ENCODE measurements at places on chromosomes 7 and 10. TPM values are rescaled to one million over a fixed set of nuclear protein-coding genes. Genes with fewer than 3 reads are reported as not detected.

Gene OR2A7
- 3.8 TPM for total RNA-seq

GRCh38 chr7:116955801-116956476 is 2.6 kb downstream of the ST7 start:
- H3K27me3 ChIP-seq, result no peaks in the 10 kb centered on the region
- H3K36me3 ChIP-seq, result no peaks in the 10 kb centered on the region
- no peak overlapping the region for H3K4me3 ChIP-seq
- no peak overlapping the region for H3K27ac ChIP-seq
- H3K4me1 ChIP-seq, result peaks cover 3% of the 10 kb centered on the region
- DNase-seq, result no peak

DNA sequence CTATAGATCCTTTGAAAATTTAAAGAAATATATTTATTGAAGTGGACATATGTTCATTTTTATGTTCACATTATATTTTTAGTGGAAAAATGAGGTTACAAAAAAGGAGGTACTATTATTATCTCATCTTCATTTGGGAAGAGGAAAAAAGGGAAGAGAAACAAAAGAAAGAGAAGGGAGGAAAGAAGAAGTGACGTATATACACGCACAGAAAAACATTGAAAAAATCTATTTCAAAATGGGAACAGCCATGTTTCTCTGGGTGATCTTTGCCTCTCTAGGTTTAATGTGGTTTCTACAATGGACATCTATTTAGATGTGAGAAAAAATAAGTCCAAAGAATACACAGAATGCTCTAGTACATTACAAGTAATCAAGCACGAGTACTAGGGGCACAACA is 14.8 kb downstream of the ANK3 start:
- no peak overlapping the region for H3K4me3 ChIP-seq
- H3K27ac ChIP-seq, result no peak overlapping the region
- no peaks in the 10 kb centered on the region for H3K4me1 ChIP-seq
- no peaks in the 10 kb centered on the region for H3K27me3 ChIP-seq
- no peak for DNase-seq

DNA sequence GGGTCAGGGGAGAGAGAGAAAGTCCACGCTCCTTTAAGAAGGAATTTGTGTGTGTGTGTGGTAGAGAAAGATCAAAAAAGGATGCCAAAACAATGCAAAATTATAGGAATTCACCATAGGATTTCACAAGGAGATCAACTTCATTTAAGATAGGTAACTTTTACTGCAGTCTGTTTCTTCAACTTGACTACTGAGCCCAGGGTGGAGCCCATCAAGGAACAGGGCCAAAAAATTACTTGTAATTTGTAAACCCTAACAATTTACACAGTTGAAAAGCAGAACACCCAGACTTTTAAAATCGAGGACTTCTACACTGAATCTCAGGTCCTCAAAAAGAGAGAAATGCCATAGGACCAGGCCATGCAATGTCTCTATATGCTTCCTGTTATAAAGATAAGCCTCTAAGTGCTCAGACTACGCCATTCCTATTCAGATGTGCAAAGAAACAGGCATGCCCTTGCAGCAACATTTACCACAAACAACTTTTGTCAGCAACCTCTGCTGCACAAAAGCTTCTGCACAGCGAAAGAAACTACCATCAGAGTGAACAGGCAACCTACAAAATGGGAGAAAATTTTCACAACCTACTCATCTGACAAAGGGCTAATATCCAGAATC is 10.6 kb upstream of the GIMAP4 start:
- no peak overlapping the region for H3K27ac ChIP-seq
- no peaks in the 10 kb centered on the region for H3K4me1 ChIP-seq
- H3K36me3 ChIP-seq, result no peaks in the 10 kb centered on the region
- no peak for DNase-seq
- H3K4me3 ChIP-seq, result no peak overlapping the region

Gene CDC14C
- total RNA-seq, result not detected

GRCh38 chr7:93219868-93220267 is 6.4 kb downstream of the HEPACAM2 start:
- H3K36me3 ChIP-seq, result no peaks in the 10 kb centered on the region
- H3K27me3 ChIP-seq, result no peaks in the 10 kb centered on the region
- no peaks in the 10 kb centered on the region for H3K4me1 ChIP-seq

Gene CALY
- total RNA-seq, result not detected

DNA sequence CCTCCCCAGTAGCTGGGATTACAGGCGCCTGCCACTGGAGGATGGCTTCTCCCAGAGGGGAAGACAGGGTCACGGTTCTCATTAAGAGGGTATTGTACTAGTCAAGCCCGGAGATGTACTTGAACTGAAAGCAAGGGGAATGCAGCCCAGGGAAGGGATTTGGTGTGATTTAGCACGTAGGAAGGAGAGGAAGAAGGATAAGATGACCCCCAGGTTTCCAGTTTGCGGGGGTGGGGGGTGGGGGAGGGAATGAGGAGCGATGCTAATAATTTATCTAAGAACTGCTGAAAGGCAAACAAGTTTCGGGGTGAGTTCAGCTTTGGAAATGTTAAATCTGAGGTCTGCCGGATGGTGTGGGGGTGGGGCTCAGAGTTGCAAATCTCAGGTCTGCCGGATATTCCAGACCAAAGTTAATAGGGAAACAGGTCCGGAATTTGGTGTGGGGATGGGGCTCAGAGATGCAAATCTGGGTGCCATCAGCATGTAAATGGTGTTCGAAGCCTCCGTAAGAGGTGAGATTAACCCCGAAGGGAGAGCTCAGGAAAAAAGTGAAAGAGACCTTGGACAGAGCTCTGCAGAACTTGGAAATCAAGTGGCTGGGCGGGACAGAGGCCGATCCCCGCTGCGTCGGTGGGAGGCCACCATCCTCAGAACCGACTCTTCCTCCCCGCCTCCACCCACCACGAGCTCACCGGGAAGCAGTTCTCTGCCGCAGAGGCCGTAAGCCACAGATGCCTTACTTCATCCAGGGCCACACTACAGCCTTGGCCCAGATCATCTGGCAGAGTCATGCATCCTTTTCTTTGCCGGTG is 1.6 kb upstream of the SEPHS1 start:
- H3K4me1 ChIP-seq, result no peaks in the 10 kb centered on the region
- peak; percentile 29 for DNase-seq
- no peaks in the 10 kb centered on the region for H3K36me3 ChIP-seq
- peak overlapping the region; percentile 77 for H3K27ac ChIP-seq
- peak overlapping the region; percentile 68 for H3K4me3 ChIP-seq
- no peaks in the 10 kb centered on the region for H3K27me3 ChIP-seq

GRCh38 chr10:62116896-62117295 is 151.7 kb downstream of the RTKN2 start:
- no peak for DNase-seq
- no peak overlapping the region for H3K4me3 ChIP-seq
- no peaks in the 10 kb centered on the region for H3K4me1 ChIP-seq

- DNase-seq, result no peak
- H3K27me3 ChIP-seq, result no peaks in the 10 kb centered on the region
- no peak overlapping the region for H3K4me3 ChIP-seq
- no peaks in the 10 kb centered on the region for H3K4me1 ChIP-seq
- H3K27ac ChIP-seq, result no peak overlapping the region
Observed at GRCh38 chr10:115065801-115066200, 27.4 kb upstream of the ATRNL1 start.

Gene UBTD1
- total RNA-seq, result 16.6 TPM

Gene CYP26A1
- total RNA-seq, result not detected

Gene FOXI2
- not detected for total RNA-seq

- DNase-seq, result no peak
- no peaks in the 10 kb centered on the region for H3K27me3 ChIP-seq
- H3K4me3 ChIP-seq, result no peak overlapping the region
- H3K27ac ChIP-seq, result no peak overlapping the region
- no peaks in the 10 kb centered on the region for H3K4me1 ChIP-seq
Observed at GRCh38 chr7:47878662-47879061, 69.6 kb downstream of the PKD1L1 start.

Gene CACNB2
- 6.6 TPM for total RNA-seq

DNA sequence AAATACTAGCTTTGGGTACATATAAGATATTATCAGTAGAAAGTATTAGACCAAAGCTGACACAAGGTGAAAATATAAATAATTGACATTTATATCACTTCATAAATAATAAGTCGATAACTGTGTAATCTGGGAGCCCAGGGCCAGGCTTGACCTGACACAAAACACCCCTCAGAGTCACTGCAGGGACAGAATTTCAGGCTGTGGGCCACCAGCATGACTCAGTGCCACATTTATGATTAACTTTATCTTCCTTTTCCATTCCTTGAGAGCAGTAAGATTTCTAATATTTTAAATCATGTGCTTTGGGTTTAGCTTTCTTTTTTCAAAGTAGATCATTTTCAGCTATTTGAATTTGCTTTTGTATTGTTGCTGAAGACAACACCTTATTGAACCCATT is 102.9 kb upstream of the NFE2L3 start:
- no peak overlapping the region for H3K4me3 ChIP-seq
- no peak for DNase-seq
- no peaks in the 10 kb centered on the region for H3K36me3 ChIP-seq

- no peaks in the 10 kb centered on the region for H3K27me3 ChIP-seq
- DNase-seq, result no peak
- no peaks in the 10 kb centered on the region for H3K36me3 ChIP-seq
- no peak overlapping the region for H3K27ac ChIP-seq
- H3K4me1 ChIP-seq, result no peaks in the 10 kb centered on the region
Observed at GRCh38 chr10:129935102-129935866, 28.8 kb downstream of the EBF3 start.

GRCh38 chr7:138865843-138866242 is 67.8 kb upstream of the ATP6V0A4 start:
- H3K4me3 ChIP-seq, result no peak overlapping the region
- H3K36me3 ChIP-seq, result peaks cover 58% of the 10 kb centered on the region
- no peaks in the 10 kb centered on the region for H3K27me3 ChIP-seq
- no peak for DNase-seq
- H3K4me1 ChIP-seq, result no peaks in the 10 kb centered on the region

DNA sequence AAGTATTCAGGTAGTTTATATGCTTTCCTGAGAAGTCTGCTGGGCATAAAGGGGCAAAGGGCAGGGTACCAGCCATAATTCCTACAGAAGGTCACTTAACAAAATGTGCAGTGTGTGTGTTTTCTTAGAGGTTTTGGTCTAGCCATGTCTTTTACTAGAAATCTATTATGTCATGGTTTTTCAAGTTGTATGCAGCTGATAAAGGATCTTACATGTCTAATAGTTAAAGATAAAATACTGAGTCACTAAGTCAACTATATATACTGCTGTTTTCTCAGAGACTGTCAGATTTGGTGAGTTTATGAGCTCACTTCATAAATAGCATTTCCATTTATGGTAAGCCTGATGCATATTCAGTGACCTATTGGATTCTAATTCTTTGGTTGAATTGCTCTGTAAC is 7.7 kb downstream of the CASP2 start:
- peaks cover 4% of the 10 kb centered on the region for H3K36me3 ChIP-seq
- no peaks in the 10 kb centered on the region for H3K4me1 ChIP-seq
- no peak overlapping the region for H3K4me3 ChIP-seq
- no peak for DNase-seq
- no peak overlapping the region for H3K27ac ChIP-seq
- no peaks in the 10 kb centered on the region for H3K27me3 ChIP-seq

Gene GHRHR
- not detected for total RNA-seq

- H3K36me3 ChIP-seq, result no peaks in the 10 kb centered on the region
- H3K27me3 ChIP-seq, result no peaks in the 10 kb centered on the region
- no peaks in the 10 kb centered on the region for H3K4me1 ChIP-seq
- no peak for DNase-seq
- no peak overlapping the region for H3K27ac ChIP-seq
- no peak overlapping the region for H3K4me3 ChIP-seq
Observed at GRCh38 chr10:5147255-5147980, 37.5 kb downstream of the AKR1C8 start.

Gene AKR1C8
- not detected for total RNA-seq

Gene VGF
- total RNA-seq, result not detected

DNA sequence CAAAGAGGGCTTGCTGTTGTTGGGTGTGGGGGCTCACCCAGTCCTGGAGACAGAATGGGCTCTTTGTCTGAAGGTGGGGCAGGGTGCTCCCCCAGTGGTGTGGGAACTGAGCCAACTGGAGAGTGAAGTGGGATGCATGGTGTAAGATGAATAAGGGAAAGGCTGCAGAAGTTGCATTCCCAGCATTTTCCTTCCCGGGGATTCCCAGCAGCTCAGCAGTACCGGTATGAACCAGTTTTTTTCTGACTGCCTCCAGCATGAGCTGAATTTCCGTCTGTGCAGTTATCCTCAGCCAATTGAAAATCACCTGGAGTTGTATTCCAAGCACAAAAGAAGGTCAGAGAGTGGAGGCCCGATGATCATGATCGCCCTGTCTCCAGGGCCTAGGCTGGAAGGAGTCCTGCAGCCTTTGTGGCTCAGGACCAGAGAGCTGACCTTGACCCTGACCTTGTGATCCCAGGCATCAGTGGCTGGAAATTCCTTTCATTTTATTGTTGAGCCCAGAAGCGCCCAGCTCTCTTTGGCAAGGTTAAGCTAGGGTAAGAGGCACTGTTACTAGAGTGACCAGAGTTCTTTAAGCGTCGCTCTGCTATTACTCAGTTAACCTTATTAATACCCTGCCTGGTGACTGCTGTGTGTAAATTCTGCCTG is 33.4 kb downstream of the OGDH start:
- no peaks in the 10 kb centered on the region for H3K27me3 ChIP-seq
- peak overlapping the region; percentile 76 for H3K27ac ChIP-seq
- H3K4me3 ChIP-seq, result no peak overlapping the region
- no peaks in the 10 kb centered on the region for H3K4me1 ChIP-seq
- H3K36me3 ChIP-seq, result no peaks in the 10 kb centered on the region

GRCh38 chr7:131556909-131557651 is 652 bp upstream of the PODXL start:
- peaks cover 34% of the 10 kb centered on the region for H3K4me1 ChIP-seq
- H3K27ac ChIP-seq, result peak overlapping the region; percentile 78
- no peaks in the 10 kb centered on the region for H3K36me3 ChIP-seq
- H3K4me3 ChIP-seq, result peak overlapping the region; percentile 62
- DNase-seq, result no peak

Gene GIMAP7
- 23.4 TPM for total RNA-seq

DNA sequence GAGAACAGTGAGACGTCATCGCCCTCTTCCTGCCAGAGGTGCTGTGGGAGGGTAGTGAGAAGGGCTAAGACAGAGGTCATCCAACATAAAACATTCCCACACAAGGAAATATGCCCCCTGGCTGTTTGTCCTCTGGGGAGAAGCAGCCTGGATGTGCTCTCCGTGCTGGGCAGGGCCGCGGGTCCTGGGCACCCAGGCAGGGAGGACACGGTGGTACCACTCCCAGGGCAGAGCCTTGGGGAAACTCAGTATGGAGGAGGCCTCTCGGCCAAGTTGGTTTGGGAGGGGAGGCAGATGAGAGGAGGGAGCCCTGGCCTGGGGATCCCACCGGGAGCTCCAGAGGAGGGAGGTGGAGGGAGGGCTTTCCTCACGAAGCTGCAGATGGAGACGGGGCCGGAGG is 129.4 kb downstream of the GLRX3 start:
- DNase-seq, result no peak
- no peak overlapping the region for H3K27ac ChIP-seq
- no peaks in the 10 kb centered on the region for H3K36me3 ChIP-seq
- H3K27me3 ChIP-seq, result no peaks in the 10 kb centered on the region
- no peaks in the 10 kb centered on the region for H3K4me1 ChIP-seq
